Ecto neural progenitor cell (in vitro differentiated cells): ENCODE measurements at places on chromosomes 5 and 9.

- DNase-seq, result no peak
Measured at GRCh38 chr9:124216474-124217176, 41.1 kb upstream of the NEK6 start.

DNA sequence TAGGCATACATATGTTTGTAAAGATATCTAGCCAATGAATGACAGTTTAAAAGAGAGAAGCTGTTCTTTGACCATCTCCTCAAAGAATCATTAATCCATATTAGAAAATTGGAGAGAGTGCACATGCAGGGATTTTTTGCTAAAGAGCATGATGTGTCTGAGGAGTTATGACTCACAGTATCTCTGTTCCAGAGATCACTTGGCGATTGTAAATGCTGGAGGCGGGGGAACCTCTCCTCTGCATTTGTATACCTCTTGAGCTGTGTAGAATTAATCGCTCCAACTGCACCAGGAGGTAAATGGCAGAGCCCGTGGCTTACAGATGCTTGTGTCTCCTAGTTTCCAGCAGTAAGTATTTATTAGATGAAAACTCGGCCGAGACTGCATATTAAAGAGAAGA, 3.6 kb upstream of the SPATA31D1 start:
- no peak for DNase-seq

DNA sequence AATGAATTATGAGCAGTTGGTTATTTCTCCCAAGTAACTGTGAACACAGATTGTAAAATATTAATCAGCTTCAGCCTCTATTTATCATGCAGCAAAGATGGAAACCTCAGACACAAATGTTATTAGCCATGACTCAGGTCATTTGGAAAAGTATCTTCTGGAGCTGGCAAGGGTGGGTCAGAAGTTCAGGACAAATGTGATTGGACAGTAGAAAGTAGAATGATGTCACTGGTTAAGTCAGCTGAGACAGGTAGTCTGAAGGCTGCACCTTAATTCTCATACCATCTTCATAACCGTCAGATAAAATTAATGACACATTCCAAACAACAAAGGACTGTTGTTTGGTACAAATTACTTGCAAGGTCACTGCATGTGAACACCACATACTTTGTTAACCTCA, 140.2 kb downstream of the EMB start:
- no peak for DNase-seq

GRCh38 chr9:32431940-32432555, 47.6 kb downstream of the ACO1 start:
- DNase-seq, result peak; percentile 52

- no peak for DNase-seq
Measured at GRCh38 chr9:125843646-125844045, 96.5 kb downstream of the PBX3 start.

GRCh38 chr5:163624431-163624830, 119.0 kb downstream of the MAT2B start:
- no peak for DNase-seq

- no peak for DNase-seq
Measured at GRCh38 chr5:14594378-14595074, 12.9 kb downstream of the OTULINL start.

DNA sequence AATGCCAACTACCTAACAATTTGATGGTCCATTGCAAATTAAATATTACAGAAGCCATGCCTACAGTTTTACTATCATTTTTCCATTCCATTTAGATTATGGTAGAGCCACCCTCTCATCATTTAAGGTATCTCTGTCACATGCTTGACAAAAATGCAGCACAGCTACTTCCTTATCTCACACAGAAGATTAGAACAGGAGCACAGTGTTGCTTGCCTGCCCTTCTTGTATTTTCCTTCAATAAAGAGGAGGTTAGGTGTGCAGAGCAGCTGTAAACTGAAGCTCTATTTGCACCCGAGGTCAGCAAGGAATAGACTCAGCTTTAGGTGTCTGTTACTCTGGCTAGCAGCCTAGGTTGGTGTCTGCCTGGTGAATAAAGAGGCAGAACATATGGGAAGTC, 51.5 kb upstream of the ATP10B start:
- no peak for DNase-seq

DNA sequence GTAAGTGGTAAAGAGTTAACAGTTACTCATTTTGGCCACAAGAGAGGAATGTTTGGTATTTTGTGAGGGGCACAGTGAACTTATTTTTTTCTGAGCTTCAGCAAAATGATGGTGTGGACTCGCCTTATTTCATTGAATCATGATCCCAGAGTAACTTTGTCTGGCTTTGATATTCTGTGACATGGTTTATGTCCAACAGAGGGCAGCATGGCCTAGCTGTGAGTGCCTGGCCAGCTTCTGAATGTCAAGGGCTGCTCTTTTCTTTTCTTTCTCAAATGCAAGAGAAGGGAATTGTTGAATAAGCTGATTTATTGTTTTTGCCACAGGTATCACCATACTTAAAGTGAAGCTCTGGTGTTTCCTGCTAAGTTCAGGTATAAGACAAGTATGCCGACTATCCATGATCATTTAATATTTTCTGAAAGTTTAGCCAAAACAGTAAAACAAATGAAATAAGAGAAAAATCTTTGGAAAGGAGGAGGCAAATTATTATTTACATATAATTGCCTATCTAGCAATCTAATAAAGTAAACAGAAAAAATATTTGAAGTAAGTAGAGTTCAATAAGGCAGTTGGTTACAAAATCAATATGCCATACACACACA, 31.7 kb downstream of the MRPL22 start:
- DNase-seq, result peak; percentile 47

GRCh38 chr9:128505414-128505765, 871 bp downstream of the GLE1 start:
- DNase-seq, result no peak

DNA sequence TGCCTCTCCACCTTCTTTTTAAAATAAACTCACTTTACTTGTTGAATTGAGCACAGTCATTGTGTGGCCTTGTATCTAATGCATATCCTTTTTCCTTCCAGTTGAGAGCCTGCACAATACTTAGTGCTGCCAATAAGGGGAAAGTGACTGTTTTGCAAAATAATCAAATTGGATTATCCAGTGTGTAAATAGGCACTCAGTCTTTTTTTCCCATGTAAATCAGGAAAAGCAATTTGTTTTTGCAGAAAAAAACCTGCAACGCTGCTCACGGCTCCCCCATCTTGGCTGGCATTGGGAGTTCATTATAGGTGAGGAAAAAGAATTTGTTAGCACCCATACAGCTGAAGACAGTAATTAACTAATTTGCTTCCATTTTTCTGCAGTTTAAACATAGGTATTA, 299.9 kb downstream of the CSNK1G3 start:
- DNase-seq, result no peak

DNA sequence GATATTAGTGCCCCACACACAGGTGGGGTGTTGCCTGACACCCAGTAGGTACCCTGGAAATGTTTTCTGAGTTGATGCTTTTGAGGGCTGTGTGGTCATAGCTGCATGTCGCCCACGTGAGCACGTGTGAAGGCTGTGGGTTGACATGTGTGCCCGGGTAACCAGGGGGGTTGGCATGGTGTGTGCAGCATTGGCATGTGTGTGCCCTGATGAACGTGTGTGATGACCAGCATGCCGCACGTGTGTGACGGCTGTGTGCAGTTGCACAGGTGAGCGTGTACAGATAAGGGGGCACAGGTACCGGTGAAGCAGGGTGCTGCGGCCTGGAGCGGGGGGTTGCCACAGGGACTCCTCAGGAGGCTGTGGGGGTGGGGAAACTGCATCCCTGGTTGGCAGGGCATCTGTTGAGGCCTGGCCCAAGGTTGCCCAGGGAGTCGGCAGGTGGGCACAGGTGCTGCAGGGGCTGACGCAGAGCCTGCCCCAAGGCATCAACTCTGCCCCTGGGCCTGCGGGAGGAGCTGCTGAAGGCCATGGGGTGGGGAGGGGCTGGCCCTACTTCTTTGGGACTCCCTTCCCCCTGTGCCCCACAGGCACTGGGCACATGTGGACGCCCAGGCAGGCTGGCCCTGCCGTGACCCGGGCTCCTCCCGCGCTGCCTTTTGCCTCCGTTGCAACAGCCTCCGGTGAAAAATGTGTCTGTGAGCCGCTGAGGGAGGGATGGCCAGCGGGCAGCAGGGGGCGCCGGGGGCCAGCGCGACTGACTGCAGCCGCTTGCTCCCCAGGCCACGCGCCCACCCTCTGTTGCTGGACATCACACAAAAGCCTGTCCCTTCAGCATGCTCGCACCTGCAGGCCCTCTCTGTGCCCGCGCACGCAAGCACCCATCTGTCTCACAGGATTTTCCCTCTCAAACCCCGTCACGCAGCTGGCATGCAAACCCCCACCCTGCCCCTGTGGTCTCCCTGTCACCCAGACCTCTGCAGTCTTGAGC, 2.2 kb downstream of the UNC5A start:
- peak; percentile 84 for DNase-seq

DNA sequence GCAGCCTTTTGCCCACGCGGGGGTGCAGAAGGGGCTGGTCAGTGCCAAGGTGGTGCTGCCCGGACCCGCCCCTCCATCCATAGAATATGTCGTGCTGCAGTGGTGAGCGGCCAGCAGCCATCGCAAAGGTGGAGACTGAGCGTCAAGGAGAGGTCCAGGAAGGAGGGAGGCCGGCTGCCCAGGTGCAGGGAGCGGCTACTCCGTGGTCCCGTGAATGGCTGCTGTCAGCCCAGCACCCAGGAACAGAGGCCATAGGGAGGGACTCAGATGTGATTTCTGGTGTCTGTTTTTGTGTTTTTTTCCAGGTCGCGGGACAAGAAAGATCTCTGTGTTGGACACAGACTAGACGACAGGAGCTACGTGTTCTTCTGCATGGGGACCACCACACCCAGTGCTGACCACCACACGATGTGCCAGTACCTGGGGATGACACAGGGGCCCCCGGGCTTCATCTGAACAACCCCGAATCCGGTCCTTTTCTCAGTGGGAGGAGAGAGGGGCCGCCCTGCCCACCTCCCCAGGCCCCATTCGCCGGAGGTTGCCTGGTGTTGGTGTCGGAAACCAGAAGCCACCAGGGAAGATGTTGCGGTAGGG, 29.0 kb downstream of the PAEP start:
- DNase-seq, result peak; percentile 40

- DNase-seq, result no peak
Measured at GRCh38 chr9:129408535-129409215, 212.2 kb downstream of the C9orf50 start.

DNA sequence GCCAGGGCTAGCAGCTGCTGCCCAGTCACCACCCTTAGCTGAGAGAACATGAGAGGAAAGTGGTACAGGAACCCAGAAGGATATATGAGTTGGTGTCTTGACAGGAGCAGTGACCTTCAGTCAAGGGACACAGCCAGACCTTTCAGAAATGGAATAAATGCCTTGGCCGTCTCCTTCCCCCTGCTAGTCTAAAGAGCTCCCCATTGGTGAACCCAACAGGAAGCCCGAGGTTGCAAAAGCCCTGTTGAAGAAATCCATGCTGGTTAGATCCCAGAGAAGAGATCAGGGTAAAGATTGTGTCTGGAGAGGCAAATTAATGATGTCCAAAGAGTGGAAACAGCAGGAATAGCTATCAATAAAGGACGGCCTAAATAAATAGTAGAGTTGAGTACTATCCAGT, 244.5 kb downstream of the NR3C1 start:
- DNase-seq, result no peak

DNA sequence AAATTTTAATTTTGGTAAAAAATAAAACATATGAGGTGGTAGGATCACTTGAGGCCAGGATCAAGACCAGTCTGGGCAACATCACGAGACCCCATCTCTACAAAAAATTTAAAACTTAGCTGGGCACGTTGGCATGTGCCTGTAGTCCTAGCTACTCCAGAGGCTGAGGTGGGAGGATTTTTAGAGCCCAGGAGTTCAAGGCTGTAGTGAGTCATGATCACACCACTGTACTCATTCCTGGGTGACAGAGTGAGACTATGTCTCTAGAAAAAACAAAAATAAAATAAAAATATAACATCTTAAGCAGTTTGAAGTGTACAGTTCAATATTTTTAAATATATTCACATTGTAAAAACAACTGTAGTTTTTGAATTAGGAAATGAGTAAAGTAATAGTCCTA, 108.3 kb downstream of the SMIM15 start:
- no peak for DNase-seq

GRCh38 chr5:91500758-91501157, 117.6 kb upstream of the ARRDC3 start:
- DNase-seq, result no peak

DNA sequence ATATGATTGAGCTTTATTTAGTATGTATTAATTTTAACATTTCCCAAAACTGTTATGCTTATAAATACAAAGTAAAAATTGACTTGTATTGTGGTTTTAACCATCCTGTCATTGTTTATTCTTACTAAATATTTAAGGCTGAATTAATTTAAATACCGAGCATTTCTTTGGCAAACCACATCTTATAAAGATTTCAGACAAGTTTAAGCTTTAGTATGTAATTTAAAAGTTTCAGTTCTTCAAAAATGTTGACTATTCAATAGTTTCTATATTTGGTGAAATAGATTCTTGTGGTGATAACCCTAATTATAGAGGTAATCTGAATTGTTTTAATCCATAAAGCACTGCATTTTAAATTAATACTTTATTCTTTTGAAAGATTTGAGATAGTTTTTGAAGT, 65.5 kb downstream of the CCNH start:
- DNase-seq, result no peak

GRCh38 chr9:110130791-110131416, 77.1 kb downstream of the C9orf152 start:
- no peak for DNase-seq

DNA sequence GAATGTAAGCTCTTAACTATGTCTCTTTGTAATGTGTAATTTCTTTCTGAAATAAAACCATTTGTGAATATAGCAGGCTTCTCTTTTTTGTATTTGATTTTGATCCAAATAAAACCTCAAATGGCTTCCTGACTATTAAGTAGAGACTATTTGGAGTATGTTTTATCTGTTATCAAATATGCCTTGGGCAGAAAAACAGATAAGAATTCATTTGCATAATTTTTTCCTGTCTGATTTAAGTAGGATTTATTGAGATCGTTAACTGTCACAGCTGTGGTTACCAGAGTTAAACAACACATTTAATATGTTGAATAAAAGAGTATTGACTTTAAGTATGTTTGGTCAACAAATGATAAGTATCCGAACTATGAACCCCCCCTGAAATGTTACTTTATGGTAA, 104.9 kb downstream of the MELK start:
- DNase-seq, result no peak

DNA sequence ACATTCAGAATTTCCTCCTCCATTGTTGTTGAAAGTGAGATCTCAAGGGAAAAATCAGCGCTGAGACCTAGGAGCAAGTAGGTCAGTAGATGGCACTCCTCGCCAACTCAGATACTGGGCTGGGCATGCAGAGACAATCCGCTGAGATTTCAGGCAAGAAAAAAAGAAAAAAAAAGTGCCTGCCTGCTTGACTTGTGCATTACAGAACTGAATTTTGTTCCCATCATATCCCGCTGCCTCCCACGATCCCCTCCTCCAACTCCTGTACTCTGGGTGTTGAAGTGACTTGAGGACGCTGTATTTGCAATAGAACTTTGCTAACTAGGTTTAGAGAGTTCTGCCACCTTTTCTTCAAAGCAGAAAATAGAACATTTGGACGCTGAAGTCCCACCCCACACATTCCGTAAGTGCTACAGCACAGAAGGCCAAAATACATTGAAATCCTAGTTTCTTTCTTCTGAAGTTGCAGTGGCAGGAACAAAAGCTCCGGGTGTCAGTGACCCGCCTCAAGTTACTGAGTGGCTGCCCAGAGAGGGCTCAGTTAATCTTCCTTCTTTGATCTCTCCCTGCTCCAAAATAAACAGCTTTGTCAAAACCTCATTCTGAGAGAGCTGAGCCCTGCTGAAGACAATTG, 265.8 kb downstream of the MLLT3 start:
- DNase-seq, result peak; percentile 80
